ENCODE measurements at places on chromosomes 2 and 18.

DNA sequence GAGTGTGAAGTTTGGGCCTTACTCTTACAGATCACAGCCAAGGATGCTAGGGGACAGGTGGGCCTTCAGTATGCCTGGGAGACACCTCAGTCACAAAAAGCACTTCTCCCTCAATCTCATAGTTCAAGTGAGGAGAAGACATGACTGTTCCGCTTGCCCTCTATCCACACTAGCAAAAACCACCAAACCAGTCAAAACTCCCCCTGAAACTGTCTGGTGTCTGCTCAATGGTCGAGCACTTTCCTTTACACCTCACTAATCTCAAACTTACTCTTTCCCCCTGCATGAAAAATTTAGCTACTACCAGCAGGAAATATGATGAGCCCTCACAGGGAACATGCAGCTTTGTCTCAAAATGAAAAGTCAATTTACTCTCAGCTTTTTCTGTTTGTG is 232.2 kb downstream of the TRIB2 start:
- DNase-seq: no peak
- no peak overlapping the region for H3K27ac ChIP-seq
- peaks cover 21% of the 10 kb centered on the region for H3K4me1 ChIP-seq
- H3K27me3 ChIP-seq: no peaks in the 10 kb centered on the region
- H3K36me3 ChIP-seq: no peaks in the 10 kb centered on the region

DNA sequence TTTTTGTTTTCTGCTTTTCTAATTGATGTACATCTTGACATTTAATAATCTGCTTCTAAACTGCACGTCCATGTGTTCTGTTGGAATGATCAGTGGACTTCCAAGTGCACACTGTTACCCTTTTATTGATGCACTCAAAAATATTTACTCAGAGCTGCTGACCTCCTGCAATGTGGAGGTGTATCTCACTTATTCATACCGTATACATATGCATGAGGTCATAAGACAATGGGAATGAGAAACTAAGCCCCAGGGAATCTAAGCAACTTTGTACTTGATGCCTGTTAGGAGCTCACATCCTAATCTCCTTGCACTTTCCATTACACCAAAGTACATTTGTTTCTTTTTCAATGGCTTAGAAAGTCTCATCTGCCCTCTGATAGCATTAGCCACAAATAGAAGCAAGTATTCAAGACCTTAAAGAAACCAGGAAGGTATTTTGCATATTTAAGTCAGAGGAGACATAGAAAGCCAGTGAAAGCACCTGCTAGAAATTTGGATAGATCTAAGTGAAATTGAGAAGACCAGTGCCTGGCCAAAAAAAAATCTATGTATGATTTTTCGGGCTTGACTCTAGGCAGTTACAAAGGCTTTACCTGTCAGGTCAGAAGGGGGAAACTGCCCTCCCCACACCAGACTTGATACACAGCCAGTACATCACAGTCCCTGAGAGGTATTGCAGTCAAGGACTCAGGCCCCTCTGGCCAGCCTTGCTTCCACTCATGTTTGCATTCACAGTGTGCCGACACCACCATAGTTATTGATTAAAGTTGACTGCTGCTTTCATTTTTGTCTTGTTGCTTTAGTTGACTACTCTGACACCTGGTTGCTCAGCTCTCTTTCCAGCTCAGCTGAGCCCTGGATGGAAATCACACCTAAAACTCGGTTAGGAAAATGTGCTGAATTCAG is 391.7 kb upstream of the CYRIA start:
- no peak overlapping the region for H3K4me3 ChIP-seq
- no peaks in the 10 kb centered on the region for H3K27me3 ChIP-seq
- no peaks in the 10 kb centered on the region for H3K4me1 ChIP-seq
- DNase-seq: no peak
- no peak overlapping the region for H3K27ac ChIP-seq

DNA sequence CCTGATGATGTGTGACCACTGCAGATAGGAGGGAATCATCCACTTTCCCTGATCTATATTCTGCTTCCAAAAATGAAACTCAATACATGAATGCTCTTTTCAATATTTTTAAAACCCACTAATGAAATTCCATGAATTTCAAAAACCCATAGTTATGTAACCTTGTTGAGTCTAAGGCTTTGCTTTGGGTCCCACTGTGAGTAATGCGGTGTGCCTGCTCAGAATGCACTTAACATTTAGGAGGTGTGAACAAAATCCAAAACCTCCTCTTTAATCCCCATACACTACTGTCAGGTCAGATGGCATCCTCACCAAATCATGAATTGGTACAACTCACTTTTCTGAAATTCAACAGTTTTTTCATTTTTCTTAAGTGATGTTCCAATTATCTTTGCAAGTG is 50.4 kb downstream of the CCDC93 start:
- no peaks in the 10 kb centered on the region for H3K27me3 ChIP-seq
- H3K36me3 ChIP-seq: peaks cover 9% of the 10 kb centered on the region
- no peak overlapping the region for H3K27ac ChIP-seq
- no peak for DNase-seq
- H3K4me3 ChIP-seq: no peak overlapping the region

DNA sequence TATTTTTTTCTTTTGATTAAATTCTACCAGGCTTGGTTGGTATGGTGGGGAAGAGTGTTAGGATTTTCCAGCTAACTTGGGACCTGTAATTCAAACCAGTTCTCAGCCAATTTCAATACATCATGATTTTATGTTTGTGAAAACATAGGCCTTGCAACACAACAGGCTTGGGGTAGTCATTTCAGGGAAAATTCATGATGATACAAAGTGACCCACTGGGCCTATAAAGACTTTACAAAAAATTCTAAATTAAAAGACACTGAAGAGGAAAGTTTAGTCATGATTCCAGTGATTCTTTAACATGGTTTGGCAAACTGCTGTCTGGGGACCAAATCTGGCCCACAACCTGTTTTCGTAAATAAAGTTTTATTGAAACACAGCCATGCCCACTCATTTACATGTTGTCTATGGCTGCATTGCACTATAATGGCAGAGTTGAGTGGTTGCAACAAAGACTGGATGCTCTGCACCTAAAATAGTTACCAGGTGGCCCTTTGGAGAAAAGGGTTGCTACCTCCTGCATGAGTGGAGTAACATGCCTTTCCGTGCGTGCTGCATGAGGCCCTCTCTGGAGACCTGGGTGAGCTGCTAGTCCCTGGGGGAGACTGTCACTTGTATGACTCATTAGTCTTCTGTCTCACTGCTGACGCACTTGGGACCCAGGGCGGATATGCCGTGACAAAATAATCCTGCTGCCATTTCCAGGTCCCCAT is 73.6 kb downstream of the NPAS2 start:
- peaks cover 6% of the 10 kb centered on the region for H3K36me3 ChIP-seq
- H3K4me1 ChIP-seq: peaks cover 14% of the 10 kb centered on the region
- no peaks in the 10 kb centered on the region for H3K27me3 ChIP-seq
- no peak overlapping the region for H3K27ac ChIP-seq

- DNase-seq: no peak
- peak overlapping the region; percentile 92 for H3K27ac ChIP-seq
- peaks cover 32% of the 10 kb centered on the region for H3K4me1 ChIP-seq
- no peaks in the 10 kb centered on the region for H3K27me3 ChIP-seq
Measured at GRCh38 chr2:197500503-197501131, 438 bp downstream of the HSPE1 start.

DNA sequence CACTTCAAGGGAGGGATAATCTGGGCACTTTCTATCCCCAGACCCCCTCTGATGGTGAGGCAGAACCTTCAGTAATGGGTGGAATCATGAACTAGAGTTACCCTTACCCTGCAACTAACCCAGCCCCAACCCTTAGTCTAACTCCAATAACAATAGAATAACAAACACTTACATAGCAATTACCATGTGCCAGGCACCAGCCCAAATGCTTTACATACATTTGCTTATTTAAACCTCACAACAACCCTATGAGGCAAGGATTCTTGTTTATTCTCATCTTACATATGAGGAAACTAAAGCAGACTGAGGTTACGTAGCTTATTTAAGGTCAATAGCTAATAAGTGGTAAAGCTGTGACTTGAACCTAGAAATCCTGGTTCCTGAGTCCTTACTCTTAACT is 132.8 kb downstream of the CYP26B1 start:
- H3K4me3 ChIP-seq: no peak overlapping the region
- no peaks in the 10 kb centered on the region for H3K4me1 ChIP-seq
- DNase-seq: no peak
- no peaks in the 10 kb centered on the region for H3K36me3 ChIP-seq

DNA sequence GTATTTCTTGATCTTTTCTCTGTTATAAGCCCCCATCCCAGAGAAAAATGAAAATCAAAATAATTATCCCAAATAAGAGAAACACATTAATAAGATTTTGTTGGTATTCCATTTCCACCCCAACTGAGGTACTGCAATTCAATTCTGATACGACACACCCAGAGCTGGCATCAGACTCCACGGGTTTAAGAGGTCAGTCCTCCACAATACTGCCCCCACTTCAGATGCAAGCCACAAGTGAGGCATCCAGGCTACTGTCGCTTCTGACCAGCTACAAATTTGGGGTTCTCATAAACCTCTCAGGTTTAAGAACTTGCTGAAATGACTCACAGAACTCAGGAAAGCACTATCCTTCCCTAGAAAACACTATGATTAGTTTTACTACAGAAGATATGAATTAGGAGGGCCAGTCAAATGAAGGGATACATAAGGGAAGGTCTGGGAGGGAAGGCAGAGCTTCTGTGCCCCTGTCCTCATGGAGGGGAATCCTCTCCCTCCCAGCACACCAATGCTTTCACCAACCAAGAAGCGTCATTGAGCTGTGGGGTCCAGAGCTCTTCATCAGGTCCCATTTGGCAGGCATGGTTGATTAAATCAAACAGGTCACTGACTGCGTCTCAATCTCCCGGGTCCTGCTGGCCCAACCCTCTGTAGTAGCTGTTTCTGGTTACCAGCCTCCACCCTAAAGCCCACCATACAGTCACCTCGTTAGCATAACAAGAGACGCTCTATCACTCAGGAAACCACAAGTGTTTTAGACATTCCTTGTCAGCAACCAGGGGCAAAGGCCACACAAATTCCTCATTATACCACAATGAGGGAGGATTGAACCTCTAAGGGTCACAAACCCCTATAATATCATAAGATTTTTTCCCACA is 46.2 kb downstream of the IWS1 start:
- no peak overlapping the region for H3K27ac ChIP-seq
- no peak overlapping the region for H3K4me3 ChIP-seq
- H3K36me3 ChIP-seq: peaks cover 9% of the 10 kb centered on the region
- DNase-seq: no peak
- H3K4me1 ChIP-seq: no peaks in the 10 kb centered on the region
- no peaks in the 10 kb centered on the region for H3K27me3 ChIP-seq

DNA sequence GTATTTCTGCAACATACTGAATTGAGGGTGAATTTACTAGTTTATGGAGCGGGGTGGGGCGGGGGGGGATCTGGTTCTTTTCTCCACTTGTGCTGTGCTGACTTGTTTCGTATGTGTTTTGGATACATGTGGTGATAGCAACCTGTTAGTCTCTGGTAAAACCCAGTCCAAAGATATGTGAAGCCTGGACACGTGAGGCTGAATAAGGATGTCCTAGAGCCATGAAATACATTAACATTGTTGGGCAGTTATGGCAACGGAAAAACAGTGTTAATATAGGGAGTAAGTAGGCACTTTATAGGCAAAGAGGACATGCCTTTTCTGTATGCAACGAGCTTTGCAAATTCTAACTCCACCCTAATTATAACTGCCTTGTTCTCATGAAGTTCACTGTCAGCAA is 42.1 kb upstream of the NEMP2 start:
- no peaks in the 10 kb centered on the region for H3K27me3 ChIP-seq
- H3K4me1 ChIP-seq: peaks cover 66% of the 10 kb centered on the region
- H3K27ac ChIP-seq: peak overlapping the region; percentile 81
- DNase-seq: no peak

DNA sequence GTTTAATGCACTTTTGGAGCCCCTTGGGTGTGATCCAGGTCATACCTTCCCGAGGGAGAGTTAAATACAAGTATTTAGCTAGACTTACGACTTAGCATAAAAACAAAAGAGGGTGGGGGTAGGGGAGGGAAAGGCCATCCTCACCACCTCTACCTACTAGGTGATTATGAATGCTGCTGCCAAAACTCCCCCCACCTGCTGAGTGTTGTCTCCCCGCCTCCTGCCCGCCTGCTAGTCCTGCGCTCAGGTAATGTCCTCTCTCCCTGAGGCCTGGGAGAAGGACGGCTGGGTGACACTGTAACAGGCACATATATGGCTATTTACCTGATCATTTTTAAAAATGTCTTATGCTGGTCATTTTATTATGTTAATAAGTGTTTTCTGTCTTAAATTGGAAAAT is 3.0 kb upstream of the NCKAP5 start:
- H3K4me3 ChIP-seq: no peak overlapping the region
- no peaks in the 10 kb centered on the region for H3K27me3 ChIP-seq
- peaks cover 22% of the 10 kb centered on the region for H3K4me1 ChIP-seq
- no peak overlapping the region for H3K27ac ChIP-seq

DNA sequence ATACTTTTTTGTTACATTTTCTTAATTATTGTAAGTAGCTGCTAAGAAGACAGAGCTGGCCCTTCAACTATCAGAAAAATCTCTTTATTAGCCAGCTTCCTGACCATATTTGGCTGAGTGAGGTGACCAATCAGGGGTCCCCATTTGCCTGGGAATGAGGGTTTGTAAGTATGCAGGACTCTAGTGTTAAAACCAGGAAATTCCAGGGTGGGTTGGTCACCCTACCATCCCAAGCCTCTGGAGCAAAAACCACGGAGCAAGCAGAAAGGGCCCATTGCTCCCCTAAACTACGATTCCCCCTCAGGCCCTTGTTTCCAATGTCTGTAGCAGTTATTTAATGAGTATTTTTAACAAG is 165.6 kb upstream of the NCKAP5 start:
- no peaks in the 10 kb centered on the region for H3K36me3 ChIP-seq
- no peaks in the 10 kb centered on the region for H3K4me1 ChIP-seq
- H3K27me3 ChIP-seq: no peaks in the 10 kb centered on the region
- H3K4me3 ChIP-seq: no peak overlapping the region
- no peak for DNase-seq

- DNase-seq: no peak
- H3K27ac ChIP-seq: no peak overlapping the region
- H3K36me3 ChIP-seq: no peaks in the 10 kb centered on the region
- H3K4me3 ChIP-seq: no peak overlapping the region
Measured at GRCh38 chr2:174791746-174792280, 27.5 kb upstream of the CHRNA1 start.

DNA sequence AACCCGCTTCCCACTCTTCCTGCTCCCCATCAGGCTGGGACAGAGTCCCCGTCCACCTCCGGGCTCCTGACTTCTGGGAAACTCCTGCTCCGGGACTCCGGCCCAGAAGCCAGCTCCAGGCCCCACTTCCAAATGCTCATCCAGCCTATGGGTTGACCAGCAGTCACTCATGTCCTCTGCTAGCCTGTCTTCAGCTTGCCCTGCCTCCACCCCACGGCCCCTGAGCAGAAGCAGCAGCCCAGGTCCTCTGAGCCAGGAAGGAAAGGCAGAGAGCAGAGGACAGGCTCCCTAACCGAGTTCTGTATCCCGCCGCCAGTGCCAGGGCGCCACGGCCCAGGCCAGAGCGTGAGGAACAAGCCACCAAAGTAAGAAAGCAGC is 86.4 kb upstream of the ID2 start:
- no peak for DNase-seq
- no peak overlapping the region for H3K27ac ChIP-seq
- H3K27me3 ChIP-seq: no peaks in the 10 kb centered on the region
- H3K36me3 ChIP-seq: no peaks in the 10 kb centered on the region
- no peak overlapping the region for H3K4me3 ChIP-seq
- no peaks in the 10 kb centered on the region for H3K4me1 ChIP-seq

- H3K36me3 ChIP-seq: peaks cover 4% of the 10 kb centered on the region
- H3K27ac ChIP-seq: peak overlapping the region; percentile 93
- peak overlapping the region; percentile 84 for H3K4me3 ChIP-seq
- no peaks in the 10 kb centered on the region for H3K27me3 ChIP-seq
- peaks cover 38% of the 10 kb centered on the region for H3K4me1 ChIP-seq
Measured at GRCh38 chr2:101307950-101308431, 510 bp downstream of the RNF149 start.
